ENCODE measurements at places on chromosomes 2 and 18. TPM values are rescaled to one million over a fixed set of nuclear protein-coding genes. Genes with fewer than 3 reads are reported as not detected.

SERPINB13 gene
- total RNA-seq = not detected

NGEF gene
- 3.0 TPM for total RNA-seq

TUBB8B gene
- not detected for total RNA-seq

MYO1B gene
- 72.1 TPM for total RNA-seq

MAIP1 gene
- total RNA-seq = 25.7 TPM

NCKAP5 gene
- total RNA-seq = 2.2 TPM

KCNS3 gene
- total RNA-seq = 1.4 TPM

CKAP2L gene
- total RNA-seq = 19.4 TPM

SPATA3 gene
- total RNA-seq = not detected

RAB6C gene
- not detected for total RNA-seq

UNC80 gene
- not detected for total RNA-seq

SGO2 gene
- 9.1 TPM for total RNA-seq

POTEC gene
- not detected for total RNA-seq
